ENCODE measurements at places on chromosomes 3 and 15.

DNA sequence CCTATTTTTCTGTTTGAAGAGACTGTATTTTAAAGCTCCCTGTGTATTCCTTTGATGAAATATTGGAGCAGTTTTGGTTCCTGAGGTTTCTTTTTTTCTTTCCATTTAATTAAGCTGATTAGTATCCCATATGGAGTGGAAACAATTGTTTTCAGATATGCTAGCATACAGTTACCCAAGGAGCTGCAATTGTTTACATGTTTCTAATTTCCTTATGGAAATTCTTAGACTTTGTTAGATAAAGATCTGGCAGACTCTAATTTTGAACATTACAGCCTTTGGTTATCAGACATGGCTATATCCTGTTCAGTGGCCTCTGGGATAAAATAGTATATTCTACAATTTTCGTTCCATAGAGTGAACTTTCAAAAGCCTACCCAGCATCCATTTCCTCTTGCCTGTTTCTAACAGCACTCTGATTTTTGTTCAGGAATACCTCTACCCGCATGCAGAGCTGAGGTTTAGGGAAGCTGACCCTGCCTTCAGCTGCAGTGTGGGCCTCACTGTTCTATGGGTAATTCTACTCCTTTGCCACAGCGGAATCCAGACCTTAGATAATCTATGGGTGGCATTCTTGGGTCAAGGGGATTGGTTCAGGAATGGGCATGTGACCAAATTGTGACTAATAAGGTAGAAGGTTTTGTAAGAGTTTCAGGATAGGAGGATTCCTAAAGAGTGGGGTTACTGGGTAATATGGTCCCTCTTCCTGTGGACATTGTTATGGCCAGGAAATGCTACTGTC is 161.1 kb upstream of the ANKRD28 start:
- no peak for DNase-seq

DNA sequence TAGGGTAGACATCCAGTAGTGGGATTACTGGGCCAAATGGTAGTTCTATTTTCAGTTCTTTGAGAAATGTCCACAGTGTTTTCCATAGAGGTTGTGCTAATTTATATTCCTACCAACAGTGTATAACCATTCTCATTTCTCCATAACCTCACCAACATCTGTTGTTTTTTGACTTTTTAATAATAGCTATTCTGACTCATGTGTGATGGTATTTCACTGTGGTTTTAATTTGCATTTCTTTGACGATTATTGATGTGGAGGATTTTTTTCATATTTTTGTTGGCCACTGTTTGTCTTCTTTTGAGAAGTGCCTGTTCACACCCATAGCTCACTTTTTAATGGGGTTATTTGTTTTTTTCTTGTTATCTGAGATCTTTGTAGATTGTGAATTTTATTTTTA is 125.2 kb downstream of the CFAP20DC start:
- DNase-seq: no peak

GRCh38 chr3:17357035-17357710 is 385.3 kb downstream of the TBC1D5 start:
- no peak for DNase-seq

GRCh38 chr3:170372190-170372879 is 14.8 kb downstream of the SKIL start:
- no peak for DNase-seq

DNA sequence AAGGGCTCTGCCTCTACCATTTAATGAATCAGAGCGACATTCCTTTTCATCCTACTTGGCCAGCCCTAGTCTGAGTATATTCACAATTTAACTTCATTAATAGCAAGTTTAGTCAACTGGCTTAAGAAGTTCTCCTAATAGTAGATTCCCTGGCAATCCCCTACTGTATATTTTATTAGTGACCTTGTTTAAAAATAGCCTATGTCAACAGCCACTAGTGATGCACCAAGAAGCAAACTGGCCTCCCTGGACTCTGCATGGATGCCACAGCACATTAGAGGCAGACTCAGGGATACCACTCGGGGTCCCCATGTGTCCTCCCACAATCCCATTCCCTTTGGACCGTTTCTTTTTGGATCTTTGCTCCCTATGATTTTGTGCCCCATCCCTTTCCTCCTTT is 83.6 kb downstream of the THSD4 start:
- DNase-seq: no peak

- DNase-seq: no peak
Measured at GRCh38 chr3:162699291-162699690, 1202.7 kb downstream of the OTOL1 start.

DNA sequence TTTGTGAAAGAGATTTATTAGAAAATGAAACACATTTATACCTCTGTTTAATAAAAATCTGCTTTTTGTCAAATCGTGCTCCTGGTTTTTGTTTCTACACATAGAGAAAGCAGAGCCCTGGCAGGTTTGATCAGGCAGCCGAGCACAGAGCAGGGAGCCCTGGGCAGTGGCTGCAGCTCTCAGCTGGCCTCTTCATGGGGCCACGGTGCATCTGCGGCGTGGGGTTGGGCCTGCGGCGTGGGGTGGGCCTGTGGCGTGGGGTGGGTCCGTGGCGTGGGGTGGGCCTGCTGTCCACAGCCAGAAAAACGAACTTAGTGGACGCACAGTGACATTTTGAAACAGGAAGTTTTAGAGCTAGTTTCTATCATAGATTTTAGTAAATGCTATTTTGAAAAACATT is 10.6 kb downstream of the GOLGA6L2 start:
- DNase-seq: no peak

- no peak for DNase-seq
Measured at GRCh38 chr3:11088831-11089230, 65.5 kb upstream of the HRH1 start.

DNA sequence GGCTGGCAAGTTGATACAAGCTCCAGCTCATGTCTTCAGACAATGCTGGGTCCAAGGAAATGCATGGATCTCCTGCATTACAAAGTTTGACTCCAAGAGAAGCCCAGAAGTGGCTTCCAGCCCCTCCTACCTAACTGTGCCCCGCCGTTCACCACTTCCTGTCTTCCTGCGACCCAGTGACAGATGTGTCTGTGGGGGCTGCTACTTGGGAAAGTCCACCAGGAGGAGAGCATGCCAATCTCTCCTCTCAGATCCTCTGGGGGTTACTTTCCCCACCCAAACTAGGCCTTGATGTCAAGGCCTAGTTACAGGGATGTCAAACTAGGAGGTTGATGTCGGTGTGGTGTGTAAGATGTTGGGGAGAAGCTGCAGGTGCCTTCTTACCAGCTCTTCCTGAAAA is 133.6 kb upstream of the RASGRP1 start:
- no peak for DNase-seq

DNA sequence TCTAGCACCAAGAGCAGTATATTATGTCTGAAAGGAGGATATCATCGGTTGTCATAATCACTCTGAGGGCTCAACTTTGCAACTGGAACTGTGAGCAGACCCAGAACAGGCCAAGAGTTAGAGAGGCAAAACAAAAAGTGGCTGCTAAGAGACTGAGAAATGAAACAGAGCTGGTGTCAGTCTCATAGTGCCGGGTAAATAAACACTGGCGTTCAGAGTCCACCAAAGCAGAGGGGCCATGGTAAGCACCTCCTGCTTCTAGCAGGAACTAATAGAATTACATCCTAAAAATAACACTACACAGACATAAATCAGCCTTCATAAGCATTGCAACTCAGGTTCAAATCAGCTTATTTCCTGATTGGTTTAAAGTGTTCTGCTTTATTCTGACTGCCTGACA is 10.3 kb upstream of the IL12A start:
- no peak for DNase-seq

GRCh38 chr3:10950476-10951294 is 41.9 kb upstream of the SLC6A1 start:
- DNase-seq: peak; percentile 11

DNA sequence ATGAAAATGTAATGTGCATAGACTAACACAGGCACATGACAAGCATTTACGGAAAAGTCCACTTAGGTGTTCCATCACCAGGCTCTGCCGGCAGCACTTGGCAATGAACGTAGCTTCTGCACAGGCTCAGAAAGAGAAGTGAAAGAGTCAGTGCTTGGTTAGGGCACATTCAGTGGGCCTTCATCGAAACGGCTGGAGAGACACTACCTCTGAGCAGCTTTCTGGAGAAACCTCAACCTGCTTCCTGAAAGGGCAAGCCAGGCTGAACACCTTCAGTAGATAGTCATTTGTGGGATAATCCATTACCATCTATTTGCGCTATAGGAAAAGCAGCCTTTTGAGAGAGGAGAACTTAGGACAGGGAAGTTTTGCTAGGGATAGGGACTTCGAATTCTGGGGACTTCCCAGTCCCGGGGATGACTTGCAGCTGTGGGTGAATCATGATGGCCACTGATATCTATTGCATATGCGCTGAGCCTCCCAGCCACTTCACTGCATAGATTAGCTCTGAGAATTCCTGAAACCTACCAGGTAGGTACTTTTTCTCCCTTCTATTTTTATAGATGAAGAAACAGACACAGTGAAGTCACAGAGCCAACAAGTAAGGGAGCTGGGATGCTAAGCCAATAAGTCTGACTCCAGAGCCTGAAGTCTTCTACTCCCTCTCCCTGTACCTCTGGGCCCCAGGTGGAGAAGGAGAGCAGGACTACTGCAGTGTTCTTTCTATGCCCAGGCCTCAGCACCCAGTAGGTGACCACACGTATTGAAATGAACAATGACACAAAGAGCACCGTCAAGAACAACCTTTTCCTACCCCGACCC is 4.2 kb upstream of the SH2D7 start:
- DNase-seq: no peak

DNA sequence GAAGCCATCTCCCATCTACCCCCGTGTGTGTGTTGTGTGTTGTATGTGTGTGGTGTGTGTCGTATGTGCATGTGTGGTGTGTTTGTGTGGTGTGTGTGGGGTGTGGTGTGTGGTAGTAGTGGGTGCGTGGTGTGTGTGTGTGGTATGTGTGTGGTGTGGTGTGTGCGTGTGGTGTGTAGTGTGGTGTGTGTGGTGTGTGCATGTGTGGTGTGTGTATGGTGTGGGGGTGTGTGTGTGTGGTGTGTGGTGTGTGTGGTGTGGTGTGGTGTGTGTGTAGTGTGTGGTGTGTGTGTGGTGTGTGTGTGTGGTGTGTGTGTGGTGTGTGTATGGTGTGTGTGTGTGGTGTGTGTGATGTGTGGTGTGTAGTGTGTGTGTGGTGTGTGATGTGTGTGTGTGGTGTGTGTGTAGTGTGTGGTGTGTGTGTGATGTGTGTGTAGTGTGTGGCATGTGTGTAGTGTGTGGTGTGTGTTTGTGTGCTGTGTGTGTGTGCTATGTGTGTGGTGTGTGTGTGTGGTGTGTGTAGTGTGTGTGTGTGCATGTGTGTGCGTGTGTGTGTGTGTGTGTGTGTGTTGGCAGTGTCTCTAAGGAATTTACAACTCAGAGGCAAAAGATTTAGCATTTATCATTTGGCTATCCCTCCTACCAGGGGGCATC is 156.3 kb upstream of the TMEM108 start:
- DNase-seq: no peak

- DNase-seq: no peak
Measured at GRCh38 chr15:52262364-52262763, 33.2 kb downstream of the MYO5C start.

GRCh38 chr3:24773798-24774197 is 279.1 kb upstream of the THRB start:
- peak; percentile 62 for DNase-seq

GRCh38 chr15:99443056-99443756 is 122.6 kb upstream of the MEF2A start:
- DNase-seq: no peak

- DNase-seq: no peak
Measured at GRCh38 chr15:97747342-97747741, 213.2 kb upstream of the ARRDC4 start.

DNA sequence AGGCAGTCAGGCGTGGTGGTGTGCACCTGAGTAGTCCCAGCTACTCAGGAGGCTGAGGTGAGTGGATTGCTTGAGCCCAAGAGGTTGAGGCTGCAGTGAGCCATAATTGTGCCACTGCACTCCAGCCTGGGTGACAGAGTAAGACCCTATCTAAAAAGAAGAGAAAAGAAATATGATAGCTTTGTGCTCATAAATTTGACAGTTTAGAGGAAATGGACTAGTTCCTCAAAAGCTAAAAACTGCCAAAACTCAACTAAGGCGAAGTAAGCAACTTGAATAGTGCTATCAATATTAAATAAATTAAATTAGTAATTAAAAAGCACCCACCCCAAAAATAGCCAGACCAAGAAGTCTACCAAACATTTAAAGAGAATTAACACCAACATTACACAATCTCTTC is 24.5 kb upstream of the SLC15A2 start:
- DNase-seq: no peak

- DNase-seq: no peak
Measured at GRCh38 chr3:33096093-33096868, 665 bp downstream of the GLB1 start.
